ENCODE measurements at places on chromosomes 12 and 14.

GRCh38 chr12:74292351-74293194 lies 245.1 kb upstream of the ATXN7L3B start:
- no peak for DNase-seq

GRCh38 chr12:91100906-91101305 lies 10.4 kb downstream of the LUM start:
- no peak for DNase-seq

GRCh38 chr14:77979666-77980351 lies 179.9 kb downstream of the ADCK1 start:
- DNase-seq, result no peak

DNA sequence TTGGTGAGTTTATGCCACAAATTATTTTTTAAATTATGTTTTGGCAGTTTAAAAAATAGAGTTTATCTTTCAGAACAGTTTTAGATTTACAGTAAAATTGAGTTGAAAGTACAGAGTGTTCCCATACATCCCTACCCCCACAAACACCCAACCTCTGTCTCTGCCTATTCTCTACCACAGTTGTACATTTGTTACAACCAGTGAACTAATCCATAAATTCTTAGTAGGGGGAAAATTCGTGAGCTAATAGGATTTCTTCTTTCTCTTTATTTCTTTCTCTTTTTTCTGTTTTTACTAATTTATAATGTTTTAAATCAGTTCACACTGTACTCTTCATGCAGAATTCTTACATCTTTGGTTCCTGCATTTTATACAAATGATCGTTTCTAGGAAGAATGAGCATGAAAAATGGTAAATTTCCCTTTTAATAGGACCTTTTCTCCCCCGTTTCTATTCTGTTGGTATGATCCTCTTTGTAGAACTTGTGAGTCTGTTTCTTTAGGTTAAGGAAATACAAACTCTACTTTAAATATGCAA lies 56.7 kb downstream of the MIPOL1 start:
- DNase-seq, result no peak

DNA sequence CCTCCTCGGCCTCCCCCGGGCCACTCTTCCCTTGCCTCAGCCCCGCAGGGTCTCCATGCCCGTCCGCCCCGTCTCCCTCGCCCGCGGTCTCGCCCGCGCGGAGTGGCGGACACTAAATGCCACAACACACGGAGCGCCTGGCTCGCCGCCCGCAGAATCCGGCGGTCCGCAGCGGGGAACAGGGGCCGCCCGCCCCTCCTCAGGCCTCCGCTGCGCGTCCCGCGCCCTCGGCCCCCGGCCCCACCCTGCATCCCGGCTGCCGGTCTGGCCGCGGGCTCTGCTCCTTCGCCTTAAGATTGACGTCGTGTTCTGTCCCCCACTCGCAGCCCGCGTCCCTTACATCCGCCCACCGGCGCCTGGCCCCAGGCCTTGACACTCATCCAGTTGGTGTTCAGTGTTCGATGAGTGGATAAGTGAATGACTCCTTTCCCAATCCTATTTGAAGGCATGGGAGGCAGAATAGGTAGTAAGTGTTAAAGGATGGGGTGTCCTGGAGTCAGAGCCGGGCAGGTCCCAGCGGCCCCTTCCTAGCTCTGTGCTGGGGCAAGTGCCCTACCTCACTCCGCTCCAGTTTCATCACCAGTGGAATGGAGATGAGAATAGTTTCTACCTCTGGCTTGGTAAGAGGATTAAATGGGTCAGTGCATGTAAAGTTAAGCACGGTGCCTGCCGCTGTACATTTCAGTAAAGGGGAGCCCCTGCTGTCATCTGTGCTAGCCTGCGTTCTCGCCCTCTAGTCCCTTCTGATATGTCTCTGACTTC lies 622 bp downstream of the TECPR2 start:
- no peak for DNase-seq

- DNase-seq, result no peak
Measured at GRCh38 chr14:104265918-104266630, 127.7 kb downstream of the KIF26A start.

DNA sequence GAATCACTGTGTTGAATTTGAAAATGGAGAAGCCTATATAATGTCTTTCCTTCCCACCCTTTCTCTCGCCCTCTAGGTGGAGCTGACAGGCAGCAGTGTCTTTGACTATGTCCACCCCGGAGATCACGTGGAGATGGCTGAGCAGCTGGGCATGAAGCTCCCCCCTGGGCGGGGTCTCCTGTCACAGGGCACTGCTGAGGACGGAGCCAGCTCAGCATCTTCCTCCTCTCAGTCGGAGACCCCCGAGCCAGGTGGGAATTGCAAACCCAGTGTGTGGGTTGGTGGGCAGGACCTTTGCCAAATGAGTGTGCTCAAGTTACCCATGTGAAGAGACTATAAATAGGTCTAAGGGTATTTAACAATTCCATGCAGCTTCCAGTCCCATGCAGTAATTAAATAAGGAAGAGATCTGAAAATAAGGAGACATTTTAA lies 274.7 kb downstream of the EGLN3 start:
- no peak for DNase-seq

GRCh38 chr12:90589956-90590355 lies 365.0 kb downstream of the CCER1 start:
- no peak for DNase-seq

DNA sequence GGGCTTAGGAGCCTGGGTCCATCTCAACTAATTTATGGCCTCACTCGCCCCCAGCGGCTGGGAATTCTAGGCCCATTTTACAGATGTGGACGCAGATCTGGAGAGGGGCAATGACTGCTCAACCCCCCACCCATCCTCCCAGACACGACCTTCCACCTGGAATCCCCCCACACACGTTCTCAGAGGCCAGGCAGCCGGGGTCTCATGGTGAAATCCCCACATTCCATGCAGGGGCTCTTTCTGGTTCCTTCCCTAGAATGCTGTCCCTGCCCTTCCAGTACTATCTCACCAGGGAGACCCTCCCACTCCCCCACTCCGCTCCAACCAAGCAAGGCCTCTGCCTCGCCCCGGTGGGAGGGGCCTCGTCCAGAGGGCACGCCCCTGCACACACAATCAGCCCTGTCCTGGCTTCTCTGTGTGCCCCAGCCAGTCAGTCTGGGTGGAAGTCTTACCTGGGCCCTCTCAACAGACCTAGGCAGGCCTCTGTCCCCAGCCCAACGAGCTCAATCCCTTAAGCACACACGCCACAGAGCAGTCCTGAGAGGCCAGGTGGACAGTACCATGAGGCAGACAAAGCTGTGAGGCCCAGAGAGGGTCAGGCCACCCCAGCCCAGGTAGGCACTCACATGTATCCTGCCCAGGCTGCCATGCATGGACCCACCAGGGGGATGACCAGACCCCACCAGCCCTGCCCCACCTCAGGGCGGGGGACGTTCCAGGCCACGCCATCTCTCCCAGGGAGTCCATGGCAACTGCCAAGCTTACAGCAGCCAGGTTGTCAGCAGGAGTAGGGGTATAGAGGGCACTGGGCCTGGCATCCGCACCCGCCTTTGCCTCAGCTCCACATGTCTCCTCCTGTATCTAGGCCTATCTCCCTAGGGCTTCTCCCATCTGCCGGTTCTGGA lies 1.3 kb upstream of the ANKRD9 start:
- no peak for DNase-seq

- no peak for DNase-seq
Measured at GRCh38 chr12:56990648-56991318, 15.6 kb downstream of the ZBTB39 start.

DNA sequence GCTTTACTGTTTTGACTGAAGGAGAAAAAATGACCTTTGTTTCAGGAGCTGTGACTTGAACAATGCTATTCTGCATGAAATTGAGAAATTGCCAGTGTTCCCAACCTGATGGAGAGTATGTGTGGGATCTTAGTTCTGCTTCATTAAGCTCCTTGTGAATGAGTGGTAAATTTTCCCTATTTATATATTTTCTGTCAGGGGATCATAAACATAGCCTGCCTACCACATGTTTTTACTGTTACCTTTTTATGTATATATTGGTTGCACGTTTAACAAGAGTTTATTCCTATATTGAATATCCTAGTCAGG lies 271.7 kb downstream of the PDZRN4 start:
- no peak for DNase-seq

DNA sequence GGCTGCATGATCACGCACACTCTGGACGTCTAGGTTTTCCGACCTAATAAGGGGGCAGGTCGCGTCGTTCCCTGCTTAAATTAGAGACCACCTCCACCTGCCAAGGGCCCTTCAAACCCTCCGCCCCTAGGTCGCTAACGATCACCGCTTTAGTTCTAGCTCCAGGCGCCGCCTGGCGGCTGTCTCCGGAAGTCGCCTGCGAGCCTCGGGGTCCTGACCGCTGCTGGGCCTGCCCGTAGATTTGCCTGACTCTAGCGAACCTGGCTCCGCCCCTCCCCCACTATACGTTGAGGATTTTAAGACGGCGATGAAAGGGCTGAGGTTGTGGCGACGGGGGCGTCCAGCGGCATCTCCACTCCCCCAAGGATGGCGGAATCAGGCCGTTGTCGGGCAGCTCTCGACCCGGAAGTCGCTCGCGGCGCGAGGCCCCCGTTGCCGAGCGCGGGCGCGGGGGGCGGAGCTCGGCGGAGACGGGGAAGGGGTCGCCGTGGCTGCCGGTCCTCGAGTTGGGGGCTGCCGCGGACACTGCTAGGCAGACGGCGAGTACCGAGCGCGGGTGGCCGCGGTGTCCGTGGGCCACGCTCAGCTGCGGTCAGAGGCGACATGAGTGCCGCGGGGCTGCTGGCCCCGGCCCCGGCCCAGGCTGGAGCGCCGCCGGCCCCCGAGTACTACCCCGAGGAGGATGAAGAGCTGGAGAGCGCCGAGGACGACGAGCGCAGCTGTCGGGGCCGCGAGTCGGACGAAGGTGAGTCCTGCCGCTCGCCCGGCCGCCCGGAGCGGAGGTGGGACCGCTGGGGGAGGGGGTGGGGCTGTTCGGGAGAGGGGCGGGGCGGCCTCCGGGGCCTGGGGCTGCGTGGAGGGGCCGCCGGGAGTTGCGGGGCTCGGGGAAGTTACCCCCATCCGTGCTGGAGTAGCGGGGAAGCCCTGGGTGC lies at the start of gene SUDS3:
Gene SUDS3, plus strand, starts transcription at position 467 of the 932 bp plus-strand sequence. Its CDS starts 137 bp downstream, at position 604.
- DNase-seq, result peak; percentile 92

- DNase-seq, result no peak
Measured at GRCh38 chr14:64654246-64654900, 49.9 kb upstream of the PLEKHG3 start.

- no peak for DNase-seq
Measured at GRCh38 chr14:97523936-97524335, 726.8 kb downstream of the VRK1 start.

DNA sequence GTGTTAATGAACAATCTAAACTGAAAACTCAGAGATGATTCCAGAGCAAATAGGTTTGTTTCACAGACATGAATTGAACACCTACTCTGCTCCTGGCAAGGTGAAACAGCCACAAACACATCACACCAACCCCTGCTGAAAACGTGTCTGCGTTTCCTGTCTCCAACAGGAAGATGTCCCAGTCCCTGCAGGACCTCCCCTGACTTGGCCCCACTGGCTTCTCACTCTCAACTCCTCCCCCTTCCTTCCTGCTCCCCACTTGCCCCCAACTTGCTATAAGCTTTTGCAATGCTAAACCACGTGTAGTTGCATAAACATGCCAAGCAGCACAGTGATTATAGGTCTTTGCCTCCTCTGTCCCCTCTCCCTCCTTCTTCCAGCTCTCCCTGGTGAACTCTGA lies 567.6 kb downstream of the BCL11B start:
- no peak for DNase-seq

GRCh38 chr14:89654998-89655397 lies 238.0 kb upstream of the FOXN3 start:
- DNase-seq, result no peak

GRCh38 chr12:87853448-87854003 lies 175.7 kb downstream of the C12orf50 start:
- no peak for DNase-seq

DNA sequence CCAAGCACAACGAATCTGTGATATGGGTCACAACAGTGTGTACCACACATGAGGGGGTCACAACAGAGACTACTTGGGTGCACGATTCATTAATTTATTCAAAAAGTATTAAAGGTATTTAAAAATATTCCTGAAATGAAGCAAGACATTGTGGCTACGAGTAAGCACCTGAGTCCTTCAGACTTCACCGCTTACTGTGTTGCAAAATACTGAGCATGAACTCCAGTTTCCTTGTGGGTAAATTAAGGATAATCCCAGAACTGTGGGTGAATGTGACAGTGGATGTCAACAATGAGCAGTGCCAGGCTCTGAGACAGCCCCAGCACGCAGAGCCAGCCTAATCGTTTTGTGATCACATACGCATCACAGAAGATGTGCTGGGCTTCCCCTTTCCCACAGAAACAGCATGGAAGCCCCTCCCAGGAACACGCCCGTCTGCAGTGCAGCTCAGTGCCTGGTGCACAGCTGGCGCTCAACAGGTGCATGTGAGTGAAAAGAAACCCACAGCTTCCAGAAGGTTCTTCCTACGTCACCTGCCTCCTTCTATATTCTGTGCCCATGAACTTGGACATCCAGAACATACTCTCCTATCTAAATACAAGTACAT lies 29.1 kb downstream of the CDC42BPB start:
- no peak for DNase-seq

DNA sequence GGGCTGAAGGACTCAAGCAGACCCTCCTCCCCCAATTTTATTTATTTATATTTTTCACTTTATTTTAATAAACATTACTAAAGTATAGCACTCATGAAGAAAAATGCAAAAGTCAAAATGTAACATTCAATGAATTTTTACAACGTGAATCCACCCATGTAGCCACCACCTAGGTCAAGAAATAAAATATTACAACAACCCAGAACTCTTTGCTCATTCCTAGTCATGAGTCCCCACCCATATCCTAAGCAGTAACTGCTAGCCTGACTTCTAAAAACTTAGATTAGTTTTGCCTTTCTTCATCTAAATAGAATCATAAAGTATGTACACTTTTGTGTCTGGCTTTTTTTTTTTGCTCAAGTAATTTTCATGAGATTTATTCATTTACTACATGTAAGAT lies 86.9 kb upstream of the CRY1 start:
- DNase-seq, result no peak

DNA sequence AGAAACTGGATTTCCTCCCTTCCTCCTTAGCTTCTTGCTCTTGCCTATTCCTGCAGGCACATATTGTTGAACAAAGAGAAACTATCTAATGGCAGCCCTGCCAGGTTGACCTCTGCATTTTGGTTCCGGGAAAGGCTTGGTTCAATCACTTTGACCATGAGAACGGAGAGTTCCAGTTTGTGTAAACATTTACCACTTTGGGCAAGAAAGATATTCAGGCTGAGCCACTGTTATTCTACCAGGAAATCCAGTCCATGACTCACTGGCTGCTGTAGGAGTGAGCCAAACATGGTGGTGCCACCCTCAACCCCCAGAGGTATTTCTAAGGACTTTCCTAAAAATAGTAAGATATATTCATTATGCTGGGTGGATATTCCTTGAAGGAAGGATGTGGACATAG lies 242.2 kb upstream of the OR4E1 start:
- DNase-seq, result no peak

Measured in stimulated activated CD8-positive, alpha-beta memory T cell treated with anti-CD3 and anti-CD28 coated beads, Interleukin-2, amount 100 ng/mL, for 1 hour (primary cell).